ENCODE measurements at places on chromosomes 1 and 21.

DNA sequence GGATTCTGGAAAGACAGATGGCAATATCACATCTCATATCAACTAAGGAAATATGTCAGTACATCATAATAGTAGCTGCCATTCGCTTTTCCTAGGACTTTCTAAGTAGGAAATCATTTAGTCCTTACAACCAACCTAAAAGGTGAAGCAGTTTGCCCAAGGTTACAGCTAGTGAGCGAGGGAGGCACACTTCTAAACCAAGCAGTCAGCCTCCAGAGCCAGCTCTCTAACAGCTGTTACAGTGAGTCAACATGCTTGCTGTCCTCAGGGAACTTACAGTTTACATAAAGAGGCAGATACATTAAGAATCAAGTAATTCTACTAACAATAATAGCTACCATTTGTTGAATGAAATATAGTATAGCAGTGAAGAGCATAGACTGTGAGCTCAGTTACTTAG is 57.1 kb downstream of the GIPC2 start:
- no peak for DNase-seq

- no peak for DNase-seq
Observed at GRCh38 chr1:63423649-63424048, 56.2 kb downstream of the ALG6 start.

GRCh38 chr1:153432874-153433681 is 16.8 kb downstream of the S100A7A start:
- DNase-seq, result no peak

- no peak for DNase-seq
Observed at GRCh38 chr1:48396208-48396607, 75.8 kb downstream of the SPATA6 start.

DNA sequence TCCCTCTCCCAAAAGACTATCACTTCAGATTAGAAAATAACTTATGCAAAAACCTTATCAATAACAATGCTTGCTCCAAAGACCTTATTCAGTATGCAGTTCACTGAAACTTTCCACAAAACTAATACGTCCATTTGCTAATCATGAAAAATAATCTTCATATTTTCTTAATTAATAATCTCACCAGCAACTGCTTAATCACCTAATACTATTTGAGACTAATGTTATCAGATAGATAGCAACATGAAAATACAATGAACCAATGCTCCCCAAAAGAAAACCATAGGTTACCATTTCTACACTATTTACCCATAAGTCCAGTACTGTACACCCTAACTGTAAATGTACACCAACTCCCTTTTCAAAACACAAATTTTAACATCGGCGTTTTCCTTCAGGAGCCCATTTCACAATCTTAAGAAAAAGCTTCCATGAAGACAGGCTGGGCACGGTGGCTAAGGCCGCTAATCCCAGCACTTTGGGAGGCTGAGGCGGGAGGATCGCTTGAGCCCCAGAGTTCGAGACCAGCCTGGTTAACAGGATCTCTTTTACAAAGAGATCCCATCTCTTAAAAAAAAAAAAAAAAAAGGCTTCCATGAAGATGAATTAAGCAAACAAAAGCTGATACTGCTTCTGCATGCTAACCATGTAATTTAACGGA is 1.7 kb downstream of the GNB1 start:
- DNase-seq, result no peak

- peak; percentile 45 for DNase-seq
Observed at GRCh38 chr1:219302697-219303096, 129.0 kb downstream of the LYPLAL1 start.

DNA sequence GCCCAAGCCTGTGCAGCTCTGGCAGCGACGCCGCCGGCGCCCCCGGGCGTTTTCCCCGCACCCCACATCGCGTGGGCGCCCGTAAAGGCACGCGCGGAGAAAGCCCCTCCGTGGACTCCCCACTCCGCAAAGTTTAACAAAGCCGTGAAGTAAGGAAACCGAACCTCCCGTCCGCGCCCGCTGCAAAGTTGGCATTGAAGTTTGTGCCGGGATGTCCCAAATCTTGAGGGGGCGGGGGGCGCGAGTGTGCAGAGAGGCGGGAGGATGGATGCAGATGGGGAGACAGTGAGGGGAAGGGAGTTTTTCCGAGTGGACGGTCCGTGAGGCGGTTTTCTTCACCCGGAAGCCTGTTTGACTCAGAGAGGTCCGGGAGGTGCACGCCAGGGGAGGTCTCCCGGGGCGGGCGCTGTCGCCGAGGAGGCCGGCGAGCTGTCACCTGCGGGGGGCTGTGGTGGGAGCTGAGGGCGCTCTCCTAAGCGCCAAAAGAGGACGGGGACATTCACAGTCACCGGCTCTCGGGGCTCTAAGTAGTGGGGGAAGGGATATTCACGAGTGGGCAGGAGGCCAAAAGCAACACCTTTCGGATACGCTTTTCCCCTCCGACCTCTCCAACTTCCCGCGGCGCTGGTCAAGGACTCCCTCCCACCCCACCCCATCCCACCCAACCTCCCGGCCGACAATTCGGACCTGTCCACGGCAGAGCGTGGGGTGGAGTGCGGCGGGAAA is 1.3 kb downstream of the WLS start:
- DNase-seq, result no peak

GRCh38 chr1:180533266-180533987 is 25.3 kb upstream of the OVAAL start:
- peak; percentile 41 for DNase-seq

Measured in fibroblast of skin of right quadriceps (primary cell).